Fibroblast of mammary gland (primary cell): ENCODE measurements at places on chromosomes 3 and 15.

DNA sequence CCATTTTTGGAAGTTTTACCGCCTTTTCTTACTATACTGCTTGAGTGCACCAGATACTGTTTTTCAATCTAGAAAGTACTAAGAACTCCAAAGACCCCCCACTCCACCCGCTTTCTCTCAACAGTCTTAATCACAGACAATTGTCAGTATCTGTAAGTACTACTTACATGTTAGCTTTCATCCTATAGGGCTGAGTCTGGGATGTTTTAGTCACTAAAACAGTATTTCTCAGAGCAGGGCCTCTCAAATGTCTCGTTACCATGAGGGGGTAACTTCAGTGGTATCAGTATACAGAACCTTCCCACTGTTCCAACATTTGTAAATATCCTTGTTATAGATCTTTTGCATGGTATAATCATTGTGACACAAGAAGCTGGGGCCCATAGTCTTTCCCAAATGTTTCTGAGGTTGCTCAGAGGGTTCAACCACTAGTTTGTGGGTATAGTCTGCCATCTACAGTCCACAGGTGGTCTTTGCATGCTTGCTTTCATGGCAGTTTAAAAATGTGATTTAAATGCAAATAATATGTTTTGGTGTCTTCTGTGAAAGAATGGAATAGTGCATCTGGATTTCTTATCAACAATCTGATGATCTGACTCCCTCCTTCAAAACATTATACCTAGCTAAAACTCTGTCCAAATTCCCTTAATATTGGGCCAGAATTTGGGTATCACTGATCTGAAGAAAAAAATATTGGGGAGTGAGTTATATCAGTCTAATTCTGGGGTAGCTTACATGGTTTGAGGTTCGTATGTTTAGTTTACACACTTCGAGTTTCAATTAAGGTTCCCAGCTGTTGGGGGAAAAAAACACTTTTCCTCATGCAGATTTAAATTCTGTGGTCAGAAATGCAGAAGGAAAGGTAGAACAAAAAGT is 18.0 kb upstream of the DNAJC13 start:
- peak; percentile 69 for DNase-seq

- peak; percentile 54 for DNase-seq
Observed at GRCh38 chr3:43243590-43244587, 42.5 kb upstream of the SNRK start.

- peak; percentile 32 for DNase-seq
Observed at GRCh38 chr3:122957707-122958689, 69.6 kb downstream of the SEMA5B start.

DNA sequence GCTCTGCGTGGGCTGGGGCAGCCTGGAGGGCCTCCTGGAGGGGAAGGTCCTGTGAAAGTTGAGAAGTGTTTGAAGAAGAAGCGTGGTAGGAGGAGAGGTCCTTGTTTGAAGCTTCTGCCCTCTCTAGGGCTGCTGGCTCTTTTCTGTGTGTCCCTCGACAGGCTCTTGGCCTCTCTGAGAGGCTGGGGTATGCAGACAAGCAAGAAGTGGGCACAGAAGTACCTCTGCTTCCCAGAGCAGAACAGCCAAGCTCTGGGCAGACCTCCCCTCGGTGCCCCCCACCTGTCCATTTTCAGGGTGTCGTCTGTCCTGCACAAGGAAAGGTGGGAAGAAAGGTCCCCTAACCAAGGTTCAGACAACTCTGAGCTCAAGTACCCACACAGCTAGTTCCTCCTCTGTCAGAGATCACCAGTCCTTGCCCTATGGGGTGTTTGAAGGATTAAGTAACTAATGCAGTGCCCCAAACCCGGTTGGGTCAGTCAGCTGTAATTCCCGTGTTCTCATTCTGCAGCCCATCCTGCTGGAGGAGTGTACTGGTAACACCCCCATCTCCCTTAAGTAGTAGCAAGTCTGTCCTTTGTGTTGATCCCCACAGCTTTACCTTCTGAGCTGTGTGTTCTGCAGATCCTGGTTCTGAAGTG is 6.3 kb downstream of the CSK start:
- no peak for DNase-seq
